ENCODE measurements at places on chromosomes 11 and 22.
A peak's percentile ranks its signal among the peaks of the same experiment; 100 is the strongest.

DNA sequence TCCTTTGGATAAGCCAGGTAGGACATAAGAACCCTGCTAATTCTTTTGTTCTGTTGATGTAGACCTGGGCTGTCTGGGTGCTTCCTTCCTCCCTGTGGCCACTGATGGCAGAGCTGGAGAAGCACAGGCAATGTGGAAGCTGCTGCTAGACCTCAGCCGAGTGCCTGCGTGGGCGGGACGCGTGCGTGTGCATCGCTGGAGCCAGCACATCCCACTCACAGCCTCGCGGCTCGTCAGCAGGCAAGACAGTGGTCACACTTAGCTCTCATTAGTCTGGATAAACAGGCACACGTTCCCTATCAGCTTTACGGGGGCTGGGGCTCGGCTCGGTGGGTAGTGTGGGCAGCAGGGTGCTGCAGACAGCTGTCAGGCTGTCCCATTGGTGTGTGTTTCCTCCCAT, 155.7 kb downstream of the GRIK4 start:
- no peak for DNase-seq

DNA sequence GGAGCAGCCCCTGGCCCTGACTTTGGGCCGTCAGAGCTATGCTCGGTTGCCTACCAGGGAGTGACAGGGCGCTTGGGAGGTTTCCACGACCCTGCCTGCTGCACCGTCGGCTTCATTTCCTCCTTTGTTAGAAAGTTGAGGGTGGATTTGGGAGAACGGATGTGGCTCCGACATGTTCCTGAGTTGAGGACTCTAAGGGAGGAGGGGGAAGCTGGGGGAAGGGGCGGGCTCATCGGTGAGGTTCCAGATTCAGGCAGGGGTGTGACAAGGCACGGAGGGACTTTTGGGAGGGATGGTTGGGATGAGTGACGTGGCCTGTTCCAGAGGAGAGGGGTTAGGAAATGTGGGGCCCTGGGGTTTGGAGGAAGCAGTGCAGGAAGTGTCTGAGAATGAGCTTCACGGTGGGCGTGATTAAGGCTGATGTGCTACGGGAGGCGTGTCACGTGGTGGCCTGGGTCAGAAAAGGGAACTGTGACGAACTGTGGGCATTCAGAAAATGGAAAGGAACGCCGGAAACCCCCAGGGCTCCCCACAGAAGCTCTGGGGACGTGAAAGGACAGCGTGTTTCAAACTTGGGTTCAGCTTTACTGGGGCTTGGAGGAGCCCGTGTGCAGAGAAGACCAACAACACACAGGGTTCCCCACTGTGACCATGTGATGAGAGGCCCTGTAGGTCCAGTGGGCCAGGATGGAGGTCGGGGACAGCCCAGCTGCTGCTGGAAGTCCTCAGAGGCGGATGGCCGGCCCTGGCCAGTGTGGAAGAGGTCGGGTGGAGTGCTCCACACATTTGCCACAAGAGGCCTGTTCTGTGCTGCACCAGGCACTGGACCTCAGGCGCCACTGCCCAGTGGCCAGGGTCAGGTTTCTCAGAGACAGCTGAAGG, 2.8 kb downstream of the PARVB start:
- peak; percentile 60 for DNase-seq

GRCh38 chr11:40186437-40187263, 1272.8 kb downstream of the LRRC4C start:
- DNase-seq = no peak

DNA sequence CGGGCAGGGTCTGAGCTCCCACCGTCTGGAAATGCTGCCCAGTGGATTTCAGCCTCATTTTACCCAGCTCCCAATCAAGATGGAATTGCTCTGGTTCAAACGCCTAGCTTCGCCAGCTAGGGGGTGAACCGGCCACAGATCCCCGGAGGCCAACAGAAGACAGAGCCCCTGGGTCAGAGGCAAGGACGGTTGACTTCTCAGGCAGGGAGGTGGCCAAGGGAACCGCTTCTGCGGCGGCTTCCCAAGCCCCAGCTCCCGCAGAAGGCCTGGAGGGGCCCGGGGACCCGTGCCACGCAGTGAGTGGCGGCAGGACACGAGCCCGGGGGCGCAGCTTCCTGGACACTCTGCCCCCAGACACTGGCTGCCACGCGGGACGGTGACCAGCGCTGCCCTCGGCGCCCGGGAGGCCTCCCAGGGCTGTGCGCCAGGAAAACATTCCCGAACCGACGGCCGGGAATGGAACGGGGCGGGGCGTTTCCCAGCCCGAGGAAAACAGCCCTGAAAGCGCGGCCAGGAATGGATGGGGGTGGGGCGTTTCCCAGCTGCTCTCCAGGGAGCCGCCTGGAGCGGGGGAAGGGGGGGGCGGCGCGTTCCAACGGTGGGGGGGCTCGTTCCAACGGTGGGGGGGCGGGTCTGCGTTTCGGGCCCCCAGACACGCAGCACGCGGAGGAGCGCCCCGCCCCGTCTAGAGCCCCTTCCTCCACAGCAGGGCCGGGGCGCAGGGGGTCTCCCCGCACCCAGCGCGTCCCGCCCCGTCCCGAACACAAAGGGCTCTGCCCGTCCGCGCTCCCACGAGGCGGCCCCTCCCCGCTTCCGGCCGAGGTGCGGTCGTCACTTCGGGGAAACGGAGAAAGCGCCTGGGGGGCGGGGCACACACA, 13.5 kb upstream of the B4GALNT4 start:
- DNase-seq = no peak

DNA sequence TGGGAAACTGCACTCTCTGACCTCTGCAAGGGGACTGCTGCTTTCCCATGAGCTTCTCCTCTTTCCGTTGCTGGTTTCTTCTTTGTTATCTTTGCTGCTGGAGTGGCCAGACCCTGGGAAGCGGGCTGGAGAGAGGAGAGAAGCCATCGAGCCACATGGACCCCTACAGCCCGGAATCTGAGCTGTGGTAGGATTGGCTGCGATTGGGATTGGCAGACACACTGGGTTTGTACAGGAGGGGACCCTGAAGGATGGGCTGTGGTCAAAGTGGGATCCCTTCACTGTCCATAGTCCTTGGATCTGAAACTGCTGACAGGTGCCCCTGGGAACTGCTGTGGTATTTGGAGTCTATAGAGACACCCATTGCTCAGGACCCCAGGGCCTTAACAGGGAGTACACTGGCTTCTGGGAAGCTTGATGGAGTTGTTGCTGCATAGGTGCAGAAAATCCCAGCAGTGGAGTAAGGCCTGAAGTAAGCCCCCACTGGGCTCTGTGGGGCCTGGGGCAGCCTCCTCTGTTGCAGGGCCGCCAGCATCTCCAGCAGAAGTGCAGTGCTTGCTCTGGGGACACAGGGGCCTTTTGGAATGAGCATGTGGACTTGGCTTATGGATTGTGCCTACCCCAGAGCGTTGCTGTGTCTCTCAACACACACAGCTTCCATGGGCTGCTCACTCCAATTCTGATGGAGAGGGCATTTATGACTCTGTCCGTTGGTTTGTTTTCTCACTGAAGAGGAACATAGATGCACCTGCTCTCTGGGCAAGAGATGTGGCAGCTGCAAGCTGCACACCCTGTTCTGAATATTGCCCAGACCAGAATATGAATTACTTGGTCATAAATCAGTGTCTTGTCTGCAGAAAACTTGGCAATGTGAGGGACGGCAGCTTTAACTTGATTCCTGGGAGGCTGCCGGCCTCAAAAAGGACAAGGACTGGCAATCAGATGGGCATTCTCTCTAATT, 32.0 kb downstream of the BCR start:
- no peak for DNase-seq

DNA sequence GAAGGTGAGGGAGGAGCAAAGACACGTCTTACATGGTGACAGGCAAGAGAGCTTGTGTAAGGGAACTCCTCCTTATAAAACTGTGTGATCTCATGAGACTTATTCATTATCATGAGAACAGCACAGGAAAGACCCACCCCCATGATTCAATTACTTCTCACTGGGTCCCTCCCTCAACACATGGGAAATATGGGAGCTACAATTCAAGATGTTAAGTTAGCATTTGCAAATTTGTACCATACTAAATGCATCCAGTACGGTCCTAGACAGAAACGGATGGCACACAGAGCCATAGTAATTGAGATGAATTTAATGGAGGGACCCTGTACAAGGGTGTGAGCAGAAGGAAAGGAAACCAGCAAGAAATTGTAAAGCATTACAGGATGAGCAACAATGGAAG, 765.8 kb upstream of the API5 start:
- DNase-seq = no peak

GRCh38 chr11:20861322-20861721, 191.9 kb downstream of the NELL1 start:
- no peak for DNase-seq

- no peak for DNase-seq
Observed at GRCh38 chr11:8093931-8094575, 13.0 kb downstream of the TUB start.

DNA sequence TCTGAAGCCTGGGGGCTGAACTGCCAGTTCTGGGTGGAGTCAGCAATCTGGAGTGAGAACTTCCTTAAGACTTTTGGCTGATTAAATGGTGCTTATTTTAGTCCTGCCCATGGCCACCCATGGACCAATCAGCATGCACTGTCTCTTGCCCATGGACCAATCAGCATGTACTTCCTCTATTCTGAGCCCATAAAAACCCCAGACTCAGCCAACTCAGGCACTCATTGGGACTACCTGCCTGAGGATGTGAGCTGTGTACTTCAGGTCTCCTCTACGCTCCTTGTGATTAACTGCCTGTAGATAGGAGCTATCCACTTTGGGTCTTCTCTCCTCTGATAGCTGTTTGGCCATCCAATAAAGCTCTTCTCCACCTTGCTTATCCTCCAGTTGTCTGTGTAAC, 342.3 kb upstream of the CCDC179 start:
- no peak for DNase-seq

DNA sequence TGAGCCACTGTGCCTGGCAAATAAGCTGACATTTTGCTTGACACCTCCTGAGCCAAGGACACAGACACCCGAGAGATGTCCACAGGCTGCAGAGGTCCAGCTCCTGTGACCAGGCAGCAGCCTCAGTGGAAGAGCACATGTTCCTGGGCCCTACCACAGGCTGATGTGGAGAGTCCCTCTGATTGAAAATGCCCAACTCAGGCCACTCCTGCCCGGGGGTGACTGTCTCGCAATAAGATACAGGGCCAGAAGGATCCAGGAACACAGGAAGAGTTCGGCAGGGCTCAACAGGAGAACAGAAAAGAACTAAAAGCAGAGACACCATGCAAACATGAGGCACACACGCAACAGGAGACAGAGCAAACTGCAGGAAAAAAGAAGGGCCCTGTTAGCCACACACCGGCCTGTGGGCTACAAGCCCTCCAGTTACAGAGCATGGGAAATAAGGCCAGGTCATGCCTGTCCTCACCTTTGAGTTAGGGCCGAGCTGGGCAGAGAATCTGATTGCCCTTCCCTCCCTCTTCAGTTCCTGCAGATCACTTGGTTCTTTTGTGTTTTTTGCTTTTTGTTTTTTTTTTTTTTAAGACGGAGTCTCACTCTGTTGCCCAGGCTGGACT, 28.3 kb upstream of the MALAT1 start:
- no peak for DNase-seq

GRCh38 chr22:47060718-47061117, 298.3 kb downstream of the TBC1D22A start:
- DNase-seq = no peak

DNA sequence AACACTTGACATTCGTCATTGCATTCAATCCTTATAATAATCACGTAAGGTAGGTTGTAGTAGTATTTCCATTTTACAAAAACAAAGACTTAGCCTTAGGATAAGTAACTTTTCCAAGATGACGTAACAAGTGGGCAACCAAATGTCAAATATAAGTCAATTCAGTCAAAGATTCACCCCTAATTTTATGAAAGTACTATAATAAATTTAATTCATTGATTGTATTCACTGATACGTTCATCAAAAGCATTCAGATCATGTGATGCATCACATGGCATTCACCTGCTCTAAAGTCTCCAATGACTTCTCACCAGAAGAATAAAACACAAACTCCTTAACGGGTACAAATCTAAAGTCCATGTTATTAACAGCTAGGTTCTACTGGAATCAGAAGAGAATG, 2.1 kb downstream of the KIF18A start:
- DNase-seq = no peak

All from hematopoietic multipotent progenitor cell treated with erythropoietin and hydrocortisone succinate and interleukin-3 and kit ligand, for 15 days (in vitro differentiated cells).